ENCODE measurements at places on chromosomes 13 and 19.

DNA sequence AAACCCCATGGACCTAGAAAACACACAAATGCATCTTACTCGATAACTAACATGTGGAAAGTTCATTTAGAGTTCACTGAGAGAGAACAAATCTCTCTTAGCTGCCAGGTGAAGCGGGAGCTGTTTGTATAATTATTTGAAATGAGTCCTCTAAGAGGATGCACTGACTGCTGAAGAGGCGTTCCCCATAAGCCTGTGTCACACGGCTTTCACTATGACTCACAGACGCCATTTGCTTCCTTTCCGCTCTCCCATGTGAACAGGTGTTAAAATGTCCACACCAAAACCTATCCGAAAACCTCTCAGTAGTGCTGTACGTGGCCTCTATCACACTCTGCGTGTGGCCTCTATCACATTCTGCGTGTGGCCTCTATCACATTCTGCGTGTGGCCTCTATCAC is 101.8 kb downstream of the SOX1 start:
- no peak for DNase-seq

DNA sequence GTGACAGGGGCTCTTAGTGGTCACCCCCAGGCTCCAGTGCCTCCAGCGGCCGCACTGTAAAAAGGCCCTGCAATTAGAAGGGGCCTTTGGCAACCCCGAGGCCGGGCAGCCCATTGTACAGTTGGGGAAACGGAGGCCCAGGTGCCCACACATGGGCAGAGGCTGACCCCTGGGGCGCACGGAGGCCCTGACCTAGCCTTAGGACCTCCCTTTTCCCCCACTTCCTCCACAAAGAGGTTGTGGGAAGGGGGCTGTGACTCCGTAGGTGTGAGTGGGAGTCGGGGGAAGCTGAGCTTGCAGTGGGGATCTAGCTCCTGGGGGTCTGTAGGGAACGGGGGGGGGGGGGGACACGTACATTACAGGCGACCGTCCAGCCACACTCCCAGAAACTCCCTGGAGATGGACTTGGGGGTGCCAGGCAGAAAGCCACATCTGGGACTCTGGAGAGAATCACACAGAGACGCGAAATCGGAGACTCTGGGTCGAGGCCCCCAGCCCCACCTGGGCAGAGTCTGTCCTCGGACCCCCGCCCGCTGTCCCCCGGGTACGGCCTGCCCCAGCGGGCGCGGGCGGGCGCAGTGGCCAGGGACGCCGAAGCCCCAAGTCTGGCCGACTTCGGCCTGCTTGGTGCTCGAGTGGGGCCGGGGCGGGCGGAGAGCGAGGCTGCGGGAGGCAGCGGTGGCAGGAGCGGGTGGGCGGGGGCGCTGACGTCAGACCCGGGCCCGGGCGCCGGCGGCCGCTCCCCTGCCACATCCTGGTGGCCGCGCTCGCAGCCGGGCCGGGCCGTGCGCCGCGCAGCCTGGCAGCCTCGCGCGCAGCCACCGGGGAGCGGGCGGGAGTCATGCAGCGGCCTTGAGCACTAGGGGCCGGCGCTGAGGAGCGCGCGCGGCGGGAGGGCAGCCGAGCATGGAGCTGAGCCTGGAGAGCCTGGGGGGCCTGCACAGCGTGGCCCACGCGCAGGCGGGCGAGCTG is at the start of gene ONECUT3:
Gene ONECUT3, plus strand, starts transcription at position 750 of the 972 bp plus-strand sequence. Its CDS starts 157 bp downstream, at position 907.
- DNase-seq, result no peak

DNA sequence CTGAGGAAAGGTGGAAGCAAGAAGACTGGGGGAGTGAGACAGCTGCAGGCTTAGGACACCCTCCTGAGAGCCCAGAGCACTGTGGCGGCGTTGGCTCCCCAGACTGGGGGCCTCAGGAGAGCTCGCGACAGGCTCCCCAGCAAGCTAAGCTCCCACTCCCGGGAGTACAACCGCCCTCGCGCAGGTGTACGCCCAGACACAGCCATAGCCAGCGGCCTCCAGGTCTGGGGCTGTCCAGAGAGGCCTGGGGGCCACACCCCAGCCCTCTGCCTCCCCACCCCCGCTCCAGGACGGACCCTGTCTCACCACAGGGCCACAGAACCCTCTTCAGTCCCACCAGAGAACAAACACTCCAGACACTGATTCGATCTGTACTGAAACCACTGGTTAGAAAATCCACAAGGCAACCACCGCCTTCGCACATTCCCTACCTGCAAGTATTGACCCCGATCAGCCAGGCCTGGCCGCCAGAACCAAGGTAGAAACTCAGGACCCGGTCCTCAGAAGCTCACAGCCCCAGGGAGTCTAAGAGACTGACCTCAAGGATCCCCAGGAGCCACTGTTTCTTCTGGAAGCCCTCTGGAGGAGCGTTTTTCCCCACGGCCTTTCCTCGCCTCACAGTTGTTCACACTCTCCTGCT is 16.3 kb downstream of the ZIC5 start:
- DNase-seq, result no peak

GRCh38 chr13:63024458-63024857 is 1608.8 kb upstream of the PCDH20 start:
- DNase-seq, result no peak

GRCh38 chr19:1400281-1401137 is 833 bp downstream of the GAMT start:
- DNase-seq, result no peak

- DNase-seq, result peak; percentile 88
Measured at GRCh38 chr19:50050406-50051227, 24.8 kb downstream of the ZNF473 start.

DNA sequence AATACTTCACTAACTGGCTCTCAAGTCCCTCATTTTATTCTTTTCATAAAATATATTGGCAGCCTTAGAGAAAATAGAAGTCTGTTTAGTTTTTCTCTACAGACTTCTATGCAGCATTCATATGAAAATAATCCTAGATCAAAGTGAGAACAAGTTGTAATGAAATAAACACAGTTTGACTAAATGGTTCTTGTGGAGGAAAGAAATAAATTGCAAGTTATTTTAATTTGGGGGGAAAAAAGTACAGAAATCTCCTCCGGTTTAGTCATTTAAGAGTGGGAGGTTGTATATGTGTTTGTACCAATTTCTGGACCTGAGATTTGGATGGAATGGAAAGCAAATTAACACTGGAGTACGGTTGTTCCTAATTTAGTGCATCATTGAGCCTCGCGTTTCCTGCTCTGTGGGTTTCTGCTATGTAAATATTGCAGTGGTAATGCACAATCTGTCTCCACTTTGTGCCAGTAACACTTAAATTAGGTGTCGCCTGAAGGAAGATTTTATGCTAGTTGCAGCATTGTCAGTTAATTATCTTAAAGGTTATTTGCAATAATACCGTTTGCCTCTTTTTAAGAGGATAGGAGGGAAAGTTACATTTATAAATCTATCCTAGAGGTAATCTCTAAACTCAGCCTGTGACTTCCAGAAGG is 100.2 kb downstream of the ZIC5 start:
- no peak for DNase-seq

GRCh38 chr13:90613076-90613795 is 734.3 kb upstream of the MIR17HG start:
- no peak for DNase-seq

- DNase-seq, result no peak
Measured at GRCh38 chr13:52344108-52344507, 61.9 kb downstream of the THSD1 start.

GRCh38 chr19:18373892-18374629 is 11.9 kb upstream of the GDF15 start:
- peak; percentile 37 for DNase-seq

DNA sequence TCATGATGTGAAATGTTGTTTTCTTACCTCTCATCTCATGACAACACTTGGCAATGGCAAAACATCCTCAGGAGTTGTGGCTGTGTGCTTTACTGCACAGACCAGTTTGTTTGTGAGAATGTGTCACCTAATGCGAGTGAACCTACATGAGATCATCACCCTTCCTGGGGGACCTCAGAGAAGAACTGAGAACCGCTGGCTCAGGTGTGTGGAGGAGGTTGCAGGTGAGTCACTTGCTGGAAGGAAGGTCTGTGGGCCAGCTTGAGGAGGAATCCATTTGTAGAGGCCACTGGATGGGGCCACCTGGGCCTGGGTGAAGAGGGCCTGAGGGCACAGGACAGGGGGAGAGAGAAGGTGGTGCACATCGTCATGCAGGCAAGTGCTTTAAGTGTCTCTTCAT is 3.0 kb upstream of the CEACAM1 start:
- no peak for DNase-seq

GRCh38 chr19:35124098-35125060 is 8.8 kb downstream of the FXYD3 start:
- peak; percentile 81 for DNase-seq

- no peak for DNase-seq
Measured at GRCh38 chr13:27978301-27978968, 9.3 kb upstream of the CDX2 start.

DNA sequence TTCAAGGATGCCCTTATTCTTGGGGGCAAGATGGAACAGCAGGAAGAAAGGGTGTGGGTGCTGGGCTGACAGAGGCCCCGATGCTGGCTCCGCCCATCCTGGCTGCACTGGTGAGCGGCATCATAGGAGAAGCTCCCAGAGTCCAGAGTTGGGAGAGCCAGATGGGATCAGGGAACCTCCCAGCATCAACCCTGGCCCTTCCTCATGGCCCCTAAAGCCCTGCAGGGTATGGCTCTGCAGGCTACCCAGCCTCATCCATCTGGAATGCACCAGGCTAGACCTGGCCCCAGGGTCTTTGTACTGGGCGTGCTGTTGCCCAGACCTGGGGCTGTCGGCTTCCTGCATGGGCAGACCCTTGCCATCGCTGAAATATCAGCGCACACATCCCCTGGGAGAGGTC is 7.9 kb upstream of the ELL start:
- DNase-seq, result no peak

DNA sequence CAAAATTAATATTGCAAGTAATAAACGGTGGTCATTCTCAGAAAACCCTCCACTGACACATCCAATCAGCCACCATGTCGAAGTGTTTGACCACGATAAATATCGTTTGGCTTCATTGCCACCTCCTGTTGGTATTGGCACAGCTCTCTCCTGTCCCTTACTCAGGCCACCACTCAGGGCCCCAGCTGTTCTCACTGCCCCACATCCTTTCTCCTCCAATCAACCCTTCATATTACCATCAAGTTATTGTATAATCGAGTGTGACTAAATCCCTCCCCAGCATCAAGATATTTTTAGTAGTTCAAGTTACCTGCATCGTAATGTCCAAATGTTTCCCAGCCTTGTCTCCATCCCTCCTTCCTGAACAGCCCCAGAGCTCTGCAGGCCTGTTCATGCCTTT is 50.4 kb downstream of the SACS start:
- DNase-seq, result no peak

- DNase-seq, result no peak
Measured at GRCh38 chr13:43316281-43316680, 292.9 kb downstream of the DNAJC15 start.

DNA sequence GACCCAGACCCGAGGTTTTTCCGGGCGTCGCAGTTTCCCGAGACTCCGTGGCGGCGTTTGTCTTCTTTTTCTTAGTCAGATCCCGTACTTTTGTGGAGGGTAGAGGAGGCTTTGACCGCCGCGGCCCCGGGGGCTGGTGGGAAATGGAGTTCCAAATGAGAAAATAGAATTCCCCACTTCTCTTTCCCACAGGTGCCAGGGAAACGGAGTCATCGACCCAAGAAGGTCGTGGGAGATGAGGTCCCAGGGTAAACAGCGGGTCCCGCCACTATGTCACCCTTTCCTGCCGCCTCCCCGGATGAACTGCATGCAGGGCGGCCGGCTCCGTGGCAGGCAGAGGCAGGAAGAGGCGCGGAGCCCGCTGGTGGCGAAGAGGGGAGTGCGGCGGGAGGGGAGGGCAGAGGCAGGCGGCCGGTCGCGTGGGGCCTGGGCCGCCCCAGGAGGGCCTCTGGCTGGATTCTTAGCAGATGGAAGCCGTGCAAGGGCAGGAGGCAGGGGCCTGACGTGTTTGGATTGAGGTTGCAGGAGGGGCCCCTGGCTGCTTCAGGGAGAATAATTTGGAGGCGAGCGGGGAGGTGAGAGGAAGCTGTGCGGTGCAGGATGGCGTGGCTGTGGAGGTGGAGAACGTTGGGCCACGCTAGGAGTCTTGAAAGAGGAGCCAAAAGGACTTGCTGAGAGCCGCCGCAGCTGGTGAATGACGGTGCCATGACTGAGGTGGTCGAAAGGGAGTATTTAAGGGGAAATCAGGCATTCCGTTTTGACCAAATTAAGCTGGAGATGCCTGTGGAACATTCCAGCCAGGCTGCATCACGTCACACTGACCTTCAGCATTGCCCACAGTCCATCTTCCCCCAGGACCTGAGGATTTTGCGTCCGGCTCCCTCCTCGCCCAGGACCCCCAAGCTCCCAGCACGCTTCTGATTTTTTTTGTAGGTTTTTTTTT is 11.7 kb downstream of the CYTH2 start:
- DNase-seq, result peak; percentile 51

Measured in CD4-positive, alpha-beta T cell (primary cell).